ENCODE measurements at places on chromosomes 13 and 19. TPM values are rescaled to one million over a fixed set of nuclear protein-coding genes. Genes with fewer than 3 reads are reported as not detected.

ADAMTSL5 gene
- 10.6 TPM for total RNA-seq

TYK2 gene
- 96.6 TPM for total RNA-seq

MAP2K2 gene
- 144 TPM for total RNA-seq

NLRP11 gene
- not detected for total RNA-seq

CRX gene
- not detected for total RNA-seq

GRIN2D gene
- 0.45 TPM for total RNA-seq

TSSK6 gene
- total RNA-seq, result 2.3 TPM

PLVAP gene
- not detected for total RNA-seq

GRCh38 chr13:98581971-98582702 lies 5.2 kb upstream of the STK24 start:
- peaks cover 58% of the 10 kb centered on the region for H3K4me1 ChIP-seq
- DNase-seq, result no peak
- peak overlapping the region; percentile 96 for H3K27ac ChIP-seq
- peak overlapping the region; percentile 64 for H3K4me3 ChIP-seq
- no peaks in the 10 kb centered on the region for H3K27me3 ChIP-seq
- H3K36me3 ChIP-seq, result no peaks in the 10 kb centered on the region

DNA sequence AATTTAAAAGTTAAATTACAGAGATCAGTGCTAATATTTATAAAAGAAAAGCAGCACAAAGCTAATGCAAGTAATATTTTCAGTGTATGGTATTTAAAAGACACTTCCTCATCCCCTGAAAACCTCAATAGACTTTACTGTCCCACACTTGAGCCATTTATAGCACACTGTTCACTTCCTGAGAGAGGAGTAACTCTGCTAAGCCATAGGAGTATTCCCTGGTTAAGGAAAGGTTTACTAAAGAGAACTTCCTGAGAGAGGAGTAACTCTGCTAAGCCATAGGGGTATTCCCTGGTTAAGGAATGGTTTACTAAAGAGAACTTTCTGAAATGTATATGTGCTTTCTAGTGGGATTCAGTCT lies 159.4 kb downstream of the NHLRC3 start:
- H3K36me3 ChIP-seq, result no peaks in the 10 kb centered on the region
- H3K4me3 ChIP-seq, result no peak overlapping the region
- peaks cover 4% of the 10 kb centered on the region for H3K27me3 ChIP-seq

GRCh38 chr13:70534466-70534865 lies 426.2 kb upstream of the KLHL1 start:
- H3K27me3 ChIP-seq, result no peaks in the 10 kb centered on the region
- H3K36me3 ChIP-seq, result no peaks in the 10 kb centered on the region
- no peak overlapping the region for H3K27ac ChIP-seq
- no peak overlapping the region for H3K4me3 ChIP-seq
- DNase-seq, result no peak
- peaks cover 16% of the 10 kb centered on the region for H3K4me1 ChIP-seq

DNA sequence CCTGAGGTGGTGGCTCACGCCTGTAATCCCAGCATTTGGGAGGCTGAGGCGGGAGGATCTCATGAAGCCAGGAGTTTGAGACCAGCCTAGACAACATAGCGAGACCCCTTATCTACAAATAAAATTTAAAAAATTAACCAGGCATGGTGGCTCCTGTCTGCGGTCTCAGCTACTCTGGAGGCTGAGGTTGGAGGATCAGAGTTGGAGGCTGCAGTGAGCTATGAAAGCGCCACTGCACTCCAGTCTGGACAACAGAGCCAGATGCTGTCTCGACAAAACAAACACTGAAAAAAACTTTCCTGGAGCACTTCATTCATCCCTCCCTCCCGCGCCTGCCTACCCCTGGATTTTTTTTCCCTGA lies 665 bp upstream of the ATG4D start:
- H3K27me3 ChIP-seq, result peaks cover 15% of the 10 kb centered on the region
- peak overlapping the region; percentile 89 for H3K4me3 ChIP-seq
- H3K4me1 ChIP-seq, result no peaks in the 10 kb centered on the region
- no peaks in the 10 kb centered on the region for H3K36me3 ChIP-seq
- peak overlapping the region; percentile 84 for H3K27ac ChIP-seq
- no peak for DNase-seq

DNA sequence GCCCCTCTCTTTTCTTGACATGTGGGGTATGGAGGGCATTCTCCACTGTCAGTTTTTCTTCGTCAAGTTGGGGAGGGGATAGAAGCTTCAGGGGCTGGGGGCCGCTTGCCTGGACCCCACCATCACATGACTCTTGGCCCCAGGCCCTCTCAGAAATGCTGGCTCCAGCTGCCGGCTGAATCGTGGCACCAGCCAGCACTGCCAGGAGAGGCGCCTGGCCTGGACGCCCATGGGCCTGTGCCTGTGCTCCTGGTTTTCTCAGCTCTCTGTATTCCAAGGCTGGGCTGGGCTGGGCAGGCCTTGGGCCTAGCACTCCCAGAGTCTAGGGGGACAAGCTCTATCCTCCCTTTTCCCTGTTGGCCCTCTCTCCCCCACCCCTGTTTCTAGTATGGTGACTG lies 38.6 kb downstream of the LYL1 start:
- no peak for DNase-seq
- no peak overlapping the region for H3K27ac ChIP-seq
- H3K27me3 ChIP-seq, result peaks cover 84% of the 10 kb centered on the region
- H3K36me3 ChIP-seq, result no peaks in the 10 kb centered on the region
- no peak overlapping the region for H3K4me3 ChIP-seq
- H3K4me1 ChIP-seq, result peaks cover 16% of the 10 kb centered on the region

- no peaks in the 10 kb centered on the region for H3K4me1 ChIP-seq
- no peaks in the 10 kb centered on the region for H3K36me3 ChIP-seq
- no peak overlapping the region for H3K27ac ChIP-seq
- no peak overlapping the region for H3K4me3 ChIP-seq
- no peaks in the 10 kb centered on the region for H3K27me3 ChIP-seq
These were observed 37.9 kb downstream of the N4BP2L1 start for GRCh38 chr13:32390048-32390447.

GRCh38 chr19:42480335-42481095 lies 37.8 kb upstream of the CXCL17 start:
- no peak for DNase-seq
- H3K4me3 ChIP-seq, result peak overlapping the region; percentile 7
- no peaks in the 10 kb centered on the region for H3K27me3 ChIP-seq
- H3K4me1 ChIP-seq, result peaks cover 15% of the 10 kb centered on the region

GRCh38 chr19:3098515-3099346 lies 4.6 kb downstream of the GNA11 start:
- H3K27ac ChIP-seq, result peak overlapping the region; percentile 53
- peaks cover 12% of the 10 kb centered on the region for H3K4me1 ChIP-seq
- no peaks in the 10 kb centered on the region for H3K27me3 ChIP-seq
- H3K4me3 ChIP-seq, result peak overlapping the region; percentile 54
- DNase-seq, result no peak
- H3K36me3 ChIP-seq, result no peaks in the 10 kb centered on the region

DNA sequence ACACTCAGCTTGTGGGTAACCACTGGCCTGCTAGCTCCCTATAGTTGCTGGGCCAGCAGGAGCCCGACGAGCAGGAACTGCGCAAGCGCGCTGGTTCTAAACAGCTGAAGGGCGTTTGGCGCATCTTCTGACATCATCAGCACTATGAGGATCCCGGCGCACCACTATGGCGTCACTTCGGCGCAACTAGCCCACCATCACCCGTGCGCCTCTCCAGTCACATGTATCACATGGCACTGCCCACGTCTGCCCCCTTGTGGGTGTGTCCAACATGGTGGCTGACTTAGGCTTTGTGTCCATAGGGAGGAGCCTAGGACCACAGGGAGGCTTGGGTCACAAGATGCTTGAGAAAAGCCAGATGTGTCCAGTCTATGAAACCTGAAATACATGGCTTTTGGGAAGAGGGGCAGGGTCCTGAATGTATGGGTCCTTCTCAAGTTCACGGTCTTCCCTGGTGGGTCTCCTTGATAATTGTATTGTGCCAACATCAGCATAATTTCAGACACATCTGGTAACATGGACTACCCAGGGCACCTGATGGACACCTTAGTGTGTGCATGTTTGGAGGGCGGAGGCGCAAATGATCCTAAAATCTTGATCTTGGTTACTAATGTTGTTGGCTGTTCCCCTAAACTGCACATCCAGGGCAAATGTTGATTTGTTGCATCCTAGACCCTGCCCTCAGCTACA lies 18.0 kb downstream of the KLK4 start:
- no peak overlapping the region for H3K27ac ChIP-seq
- no peak overlapping the region for H3K4me3 ChIP-seq
- peaks cover 44% of the 10 kb centered on the region for H3K27me3 ChIP-seq
- no peak for DNase-seq

- no peaks in the 10 kb centered on the region for H3K4me1 ChIP-seq
- no peaks in the 10 kb centered on the region for H3K36me3 ChIP-seq
- H3K27me3 ChIP-seq, result no peaks in the 10 kb centered on the region
- no peak for DNase-seq
- no peak overlapping the region for H3K4me3 ChIP-seq
These were observed 2236.5 kb downstream of the PCDH9 start for GRCh38 chr13:64993514-64994164.

DNA sequence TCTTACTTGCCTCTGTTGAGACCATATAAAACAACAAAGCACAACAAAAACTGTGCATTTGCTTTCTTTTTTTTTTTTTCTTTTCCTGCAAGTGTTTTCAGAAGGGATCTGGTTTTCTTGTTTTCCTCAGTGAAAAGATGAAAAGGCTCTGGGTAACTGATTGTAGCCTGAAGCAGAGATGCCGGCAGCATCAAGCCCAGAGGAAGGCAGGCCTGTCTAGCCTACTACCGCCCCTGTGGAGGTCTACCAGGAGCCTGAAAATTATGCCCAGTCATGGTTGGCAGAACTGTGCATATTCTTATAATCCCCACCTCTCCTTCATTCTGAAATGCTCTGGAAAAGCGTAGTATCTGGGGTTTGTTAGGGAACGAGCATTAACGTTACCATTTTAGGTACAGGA lies 32.6 kb upstream of the MEDAG start:
- peaks cover 55% of the 10 kb centered on the region for H3K4me1 ChIP-seq
- no peak for DNase-seq
- no peaks in the 10 kb centered on the region for H3K36me3 ChIP-seq
- peak overlapping the region; percentile 62 for H3K27ac ChIP-seq
- peaks cover 9% of the 10 kb centered on the region for H3K27me3 ChIP-seq

- no peak overlapping the region for H3K4me3 ChIP-seq
- H3K36me3 ChIP-seq, result no peaks in the 10 kb centered on the region
- peaks cover 4% of the 10 kb centered on the region for H3K4me1 ChIP-seq
- DNase-seq, result no peak
These were observed 4.7 kb upstream of the IRS2 start for GRCh38 chr13:109790942-109791605.

Measured in type B pancreatic cell (in vitro differentiated cells).